Colonic mucosa (tissue), 4 donors: ENCODE measurements at places on chromosomes 16 and 17. TPM values are rescaled to one million over a fixed set of nuclear protein-coding genes. Genes with fewer than 3 reads are reported as not detected.
A peak's percentile ranks its signal among the peaks of the same experiment; 100 is the strongest.

DNA sequence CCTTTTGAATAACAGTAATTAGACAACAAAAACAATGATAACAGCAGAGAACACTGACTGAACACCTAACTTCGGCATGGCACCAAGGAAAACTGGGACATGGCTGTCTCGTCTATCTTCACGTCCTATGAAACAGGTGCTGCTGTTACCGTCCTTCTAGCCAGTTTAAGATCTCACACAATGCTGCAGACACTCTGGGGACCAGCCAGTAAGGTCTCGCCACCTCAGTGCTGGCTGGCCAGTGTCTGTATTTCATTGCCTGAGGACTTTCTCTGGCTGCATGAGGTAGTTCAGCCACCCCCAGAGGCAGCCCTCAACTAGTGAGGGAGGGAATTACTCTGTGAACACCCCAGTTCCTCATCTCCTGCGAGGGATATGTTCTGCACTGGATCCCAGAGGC is 57.6 kb downstream of the AMFR start:
- no peak for DNase-seq
- H3K36me3 ChIP-seq = no peaks in the 10 kb centered on the region
- no peaks in the 10 kb centered on the region for H3K27me3 ChIP-seq
- H3K4me1 ChIP-seq = no peaks in the 10 kb centered on the region

The KDM8 gene
- 5.2 TPM for total RNA-seq

The CHST6 gene
- total RNA-seq = 2.7 TPM

DNA sequence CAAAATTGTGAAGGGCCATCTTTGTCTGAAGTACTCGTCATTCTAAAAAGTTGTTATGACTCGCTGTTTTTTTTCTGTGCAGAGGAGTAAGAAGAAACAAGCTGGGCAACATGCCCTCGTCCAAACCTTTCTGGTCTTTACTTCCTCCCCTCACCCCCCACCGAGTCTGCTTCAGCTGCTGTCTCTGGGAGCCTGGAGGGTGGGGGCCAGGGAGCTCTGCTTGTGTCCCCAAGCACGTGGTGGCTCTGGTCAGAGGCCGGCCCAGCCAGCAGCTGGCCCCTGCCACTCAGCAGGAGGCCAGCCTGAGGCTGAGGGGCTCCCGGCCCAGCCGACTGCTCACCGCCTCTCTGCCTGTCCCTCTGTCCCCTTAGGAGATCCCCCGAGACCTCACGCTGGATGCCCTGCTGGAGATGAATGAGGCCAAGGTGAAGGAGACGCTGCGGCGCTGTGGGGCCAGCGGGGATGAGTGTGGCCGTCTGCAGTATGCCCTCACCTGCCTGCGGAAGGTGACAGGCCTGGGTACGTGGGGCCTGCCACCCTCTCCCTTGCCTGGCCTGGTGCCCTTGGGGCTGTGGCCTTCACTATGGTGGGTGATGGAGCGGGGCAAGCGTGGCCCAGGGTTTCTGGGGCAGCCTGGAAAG is 53.7 kb upstream of the LGALS9 start:
- H3K4me1 ChIP-seq = no peaks in the 10 kb centered on the region
- H3K27me3 ChIP-seq = no peaks in the 10 kb centered on the region
- H3K4me3 ChIP-seq = no peak overlapping the region
- H3K36me3 ChIP-seq = no peaks in the 10 kb centered on the region
- DNase-seq = no peak

- H3K4me1 ChIP-seq = no peaks in the 10 kb centered on the region
Observed at GRCh38 chr17:82152114-82152513, 54.1 kb upstream of the FASN start.

- no peaks in the 10 kb centered on the region for H3K36me3 ChIP-seq
- H3K27ac ChIP-seq = peak overlapping the region; percentile 13
- no peaks in the 10 kb centered on the region for H3K4me1 ChIP-seq
- no peak for DNase-seq
- H3K27me3 ChIP-seq = no peaks in the 10 kb centered on the region
Observed at GRCh38 chr16:71687861-71688260, 36.6 kb downstream of the PHLPP2 start.

GRCh38 chr17:40480501-40481003 is 20.9 kb downstream of the TNS4 start:
- no peaks in the 10 kb centered on the region for H3K36me3 ChIP-seq
- H3K27ac ChIP-seq = peak overlapping the region; percentile 29
- H3K4me3 ChIP-seq = no peak overlapping the region
- no peaks in the 10 kb centered on the region for H3K27me3 ChIP-seq
- peaks cover 7% of the 10 kb centered on the region for H3K4me1 ChIP-seq

GRCh38 chr17:69401251-69401650 is 13.2 kb upstream of the MAP2K6 start:
- DNase-seq = no peak
- no peaks in the 10 kb centered on the region for H3K27me3 ChIP-seq
- H3K4me3 ChIP-seq = no peak overlapping the region
- H3K36me3 ChIP-seq = no peaks in the 10 kb centered on the region
- no peak overlapping the region for H3K27ac ChIP-seq
- H3K4me1 ChIP-seq = no peaks in the 10 kb centered on the region

- DNase-seq = no peak
- peaks cover 8% of the 10 kb centered on the region for H3K4me1 ChIP-seq
- H3K27me3 ChIP-seq = no peaks in the 10 kb centered on the region
- peaks cover 23% of the 10 kb centered on the region for H3K36me3 ChIP-seq
- H3K4me3 ChIP-seq = no peak overlapping the region
Observed at GRCh38 chr17:49406421-49407061, 8.1 kb downstream of the PHB1 start.

The OR2C1 gene
- total RNA-seq = not detected
